ENCODE measurements at places on chromosomes 5 and 9. TPM values are rescaled to one million over a fixed set of nuclear protein-coding genes. Genes with fewer than 3 reads are reported as not detected.

DNA sequence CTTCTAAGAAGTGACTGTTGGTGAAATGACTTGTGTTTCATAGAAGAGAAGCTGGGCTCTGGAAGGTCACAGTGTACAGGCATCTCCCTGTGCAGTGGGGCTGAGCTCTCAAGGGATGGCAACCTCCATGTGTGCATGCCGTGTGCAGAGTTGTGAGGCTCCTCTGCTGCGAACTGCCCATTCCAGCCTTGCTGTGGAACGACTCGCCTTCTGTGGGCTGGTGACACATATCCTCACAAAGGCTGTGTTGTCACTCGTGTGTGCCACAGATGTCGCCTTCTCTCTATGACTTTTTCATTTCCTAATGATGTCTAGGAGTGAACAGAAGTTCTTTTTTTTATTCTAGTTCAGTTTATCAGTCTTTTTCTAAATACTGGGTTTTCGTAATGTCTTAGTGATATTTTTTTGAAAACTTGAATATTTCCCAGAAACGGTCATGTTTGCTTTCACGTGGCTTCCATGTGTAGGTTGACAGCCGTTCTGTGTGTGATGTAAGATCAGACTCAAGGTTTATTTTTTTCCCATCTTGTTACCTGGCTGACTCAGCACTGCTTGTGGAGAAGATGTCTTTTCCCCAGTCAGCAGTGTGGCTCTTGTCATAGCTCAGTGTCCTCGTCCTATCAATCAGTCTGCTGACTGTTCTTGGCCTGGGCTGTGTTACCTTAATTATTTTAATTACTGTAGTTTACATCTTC, 57.3 kb upstream of the CACNA1B start:
- H3K27me3 ChIP-seq, result no peaks in the 10 kb centered on the region
- no peaks in the 10 kb centered on the region for H3K4me1 ChIP-seq
- no peak for DNase-seq
- no peak overlapping the region for H3K27ac ChIP-seq
- H3K4me3 ChIP-seq, result no peak overlapping the region
- H3K36me3 ChIP-seq, result peaks cover 25% of the 10 kb centered on the region

DNA sequence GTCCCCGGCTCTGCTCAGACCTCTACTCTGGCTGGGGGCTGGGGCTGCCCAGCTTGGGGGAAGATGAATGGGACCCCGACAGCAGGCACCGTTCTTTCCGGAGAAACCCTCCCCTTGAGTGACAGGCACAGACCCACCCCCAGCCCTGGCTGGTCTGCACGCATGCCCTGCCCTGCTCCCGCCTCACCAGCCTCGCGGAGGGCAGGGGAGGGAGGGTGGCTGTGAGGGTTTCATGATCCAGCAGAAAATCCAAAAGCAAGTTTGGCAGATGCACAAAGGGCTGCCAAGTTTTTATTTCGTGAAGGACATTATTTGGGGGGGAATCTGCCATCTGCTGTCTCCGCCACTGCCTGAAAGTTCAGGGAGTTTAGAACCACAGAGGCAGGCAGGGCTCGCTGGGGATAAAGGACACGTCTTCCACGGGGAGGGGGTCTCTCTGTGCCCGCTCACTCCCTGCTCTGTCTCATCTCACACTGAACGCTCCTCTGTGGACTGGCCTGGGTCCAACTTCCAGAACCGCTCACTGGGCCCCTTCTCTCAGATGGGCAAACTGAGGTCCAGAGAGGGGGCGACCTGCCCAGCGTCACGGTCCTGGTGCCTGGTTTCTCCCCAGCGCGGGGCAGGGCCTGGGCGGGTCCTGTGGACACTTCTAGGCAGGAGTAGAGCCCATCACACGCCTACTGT, 92.9 kb downstream of the RXRA start:
- no peak for DNase-seq
- H3K27ac ChIP-seq, result no peak overlapping the region
- no peak overlapping the region for H3K4me3 ChIP-seq
- H3K27me3 ChIP-seq, result no peaks in the 10 kb centered on the region
- no peaks in the 10 kb centered on the region for H3K36me3 ChIP-seq

SLC25A2 gene
- total RNA-seq, result 0.27 TPM

DNA sequence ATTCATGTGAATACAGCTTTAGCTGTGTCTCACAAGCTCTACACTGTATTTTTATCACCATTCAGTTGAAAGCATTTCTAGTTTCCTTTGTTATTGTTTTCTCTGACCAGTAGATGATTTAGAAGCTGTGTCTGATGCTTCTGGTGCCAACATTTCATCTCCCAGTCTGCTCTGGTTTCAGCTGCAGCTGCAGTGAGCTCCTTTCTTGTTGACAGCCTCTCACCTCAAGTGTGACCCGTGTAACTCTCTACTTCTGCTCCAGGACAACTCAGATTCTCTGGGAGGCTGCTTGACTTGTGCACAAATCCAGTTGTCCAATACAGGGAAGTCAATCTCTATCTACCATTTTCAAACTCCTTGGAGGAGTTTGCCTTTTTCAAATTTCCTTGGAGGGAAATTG, 504.8 kb downstream of the DIRAS2 start:
- no peaks in the 10 kb centered on the region for H3K4me1 ChIP-seq
- no peak for DNase-seq
- no peaks in the 10 kb centered on the region for H3K27me3 ChIP-seq
- no peak overlapping the region for H3K4me3 ChIP-seq
- H3K27ac ChIP-seq, result no peak overlapping the region

GRCh38 chr5:53392073-53392472, 88.4 kb upstream of the FST start:
- peaks cover 14% of the 10 kb centered on the region for H3K4me1 ChIP-seq
- H3K27ac ChIP-seq, result no peak overlapping the region
- no peaks in the 10 kb centered on the region for H3K36me3 ChIP-seq
- no peak for DNase-seq
- H3K4me3 ChIP-seq, result no peak overlapping the region
- H3K27me3 ChIP-seq, result no peaks in the 10 kb centered on the region

DNA sequence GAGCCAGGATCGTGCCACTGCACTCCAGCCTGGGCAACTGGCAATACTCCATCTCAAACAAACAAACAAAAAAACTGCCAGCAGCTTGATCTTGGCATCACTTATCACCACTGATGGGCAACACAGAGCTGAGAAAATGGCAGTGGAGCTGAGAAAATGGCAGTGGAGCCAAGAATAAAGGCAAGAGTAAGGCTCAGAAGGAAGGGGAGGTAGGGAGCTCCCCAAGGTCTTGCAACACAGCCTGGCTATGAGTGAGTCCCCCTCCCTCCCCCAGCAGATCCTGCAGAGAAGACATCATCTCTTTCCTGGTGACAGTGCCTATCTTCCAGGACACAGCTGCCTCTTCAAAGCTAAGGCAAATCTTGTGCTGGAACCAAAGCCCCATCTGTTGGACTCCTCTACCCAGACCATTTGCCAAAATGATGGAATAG, 70.3 kb downstream of the UGCG start:
- H3K27me3 ChIP-seq, result no peaks in the 10 kb centered on the region
- peaks cover 15% of the 10 kb centered on the region for H3K36me3 ChIP-seq
- H3K4me3 ChIP-seq, result no peak overlapping the region
- no peak for DNase-seq
- peaks cover 36% of the 10 kb centered on the region for H3K4me1 ChIP-seq

SCGB3A2 gene
- not detected for total RNA-seq

- no peak overlapping the region for H3K27ac ChIP-seq
- H3K4me3 ChIP-seq, result no peak overlapping the region
- H3K4me1 ChIP-seq, result peaks cover 8% of the 10 kb centered on the region
- no peaks in the 10 kb centered on the region for H3K36me3 ChIP-seq
Measured at GRCh38 chr5:126506079-126506478, 82.9 kb downstream of the GRAMD2B start.
